Activated CD8-positive, alpha-beta memory T cell treated with anti-CD3 and anti-CD28 coated beads for 1 hour (primary cell): ENCODE measurements at places on chromosomes 4 and X.

GRCh38 chr4:85419103-85419502 lies 55.8 kb upstream of the ARHGAP24 start:
- DNase-seq: no peak

DNA sequence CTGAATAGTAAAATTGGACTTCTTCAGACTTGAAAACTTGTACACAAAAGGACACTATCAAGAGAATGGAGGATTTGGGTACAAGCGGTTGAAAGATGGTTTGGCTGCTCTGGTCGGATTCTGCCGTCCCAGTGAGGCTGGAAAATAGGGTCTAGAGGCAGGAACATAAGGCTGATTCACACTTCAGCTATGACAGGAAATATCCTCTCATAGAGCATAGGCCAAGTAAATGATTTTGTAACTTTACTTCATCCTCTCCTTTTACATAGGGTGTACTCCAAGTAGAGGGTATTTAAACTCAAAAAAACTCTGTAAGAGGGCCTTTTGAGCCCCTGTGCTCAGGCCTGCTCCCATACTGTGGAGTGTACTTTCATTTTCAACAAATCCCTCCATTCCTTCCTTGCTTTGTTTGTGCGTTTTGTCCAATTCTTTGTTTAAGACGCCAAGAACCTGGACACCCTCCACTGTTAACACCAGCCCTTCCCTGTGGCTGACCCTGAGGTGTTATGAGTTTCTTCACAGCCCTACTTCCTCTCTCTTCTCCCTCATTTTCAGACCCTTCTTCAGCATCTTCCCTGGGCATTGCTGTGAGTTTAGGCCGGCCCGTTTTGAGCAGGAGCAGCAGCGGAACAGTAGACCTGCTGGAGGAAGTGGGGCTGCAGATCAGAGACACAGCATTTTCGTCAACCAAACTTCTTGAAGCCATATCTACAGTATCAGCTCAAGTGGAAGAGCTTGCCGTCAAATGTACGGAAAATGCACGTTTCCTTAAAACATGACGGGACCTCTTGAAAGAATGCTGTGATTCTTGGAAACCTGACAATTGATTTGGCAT lies 7.2 kb downstream of the PGAM4 start:
- DNase-seq: no peak

- DNase-seq: no peak
These were observed 60.6 kb downstream of the LIMCH1 start for GRCh38 chr4:41598580-41598979.

- DNase-seq: no peak
These were observed 454.7 kb downstream of the IL15 start for GRCh38 chr4:142091085-142091513.

GRCh38 chr4:180932370-180933001 lies 1310.7 kb upstream of the TENM3 start:
- DNase-seq: no peak

- no peak for DNase-seq
These were observed 85.9 kb downstream of the REPS2 start for GRCh38 chrX:17032351-17032750.

- DNase-seq: no peak
These were observed 924 bp downstream of the EPHA5 start for GRCh38 chr4:65669111-65670019.

DNA sequence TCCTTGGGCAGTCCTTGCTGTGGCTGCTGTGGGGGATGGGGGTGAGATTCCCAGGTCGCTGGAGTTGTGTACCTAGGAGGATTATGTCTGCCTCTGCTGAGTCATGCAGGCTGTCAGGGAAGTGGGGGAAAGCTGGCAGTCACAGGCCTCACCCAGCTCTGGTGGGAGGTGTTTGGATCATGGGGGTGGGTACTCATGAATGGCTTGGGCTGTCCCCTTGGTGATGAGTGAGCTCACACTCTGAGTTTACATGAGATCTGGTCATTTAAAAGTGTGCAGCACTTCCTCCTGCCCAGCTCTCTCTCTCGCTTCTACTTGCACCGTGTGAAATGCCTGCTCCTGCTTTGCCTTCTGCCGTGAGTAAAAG lies 24.6 kb upstream of the PDLIM3 start:
- no peak for DNase-seq

GRCh38 chrX:51851507-51852085 lies 41.8 kb upstream of the MAGED1 start:
- no peak for DNase-seq

DNA sequence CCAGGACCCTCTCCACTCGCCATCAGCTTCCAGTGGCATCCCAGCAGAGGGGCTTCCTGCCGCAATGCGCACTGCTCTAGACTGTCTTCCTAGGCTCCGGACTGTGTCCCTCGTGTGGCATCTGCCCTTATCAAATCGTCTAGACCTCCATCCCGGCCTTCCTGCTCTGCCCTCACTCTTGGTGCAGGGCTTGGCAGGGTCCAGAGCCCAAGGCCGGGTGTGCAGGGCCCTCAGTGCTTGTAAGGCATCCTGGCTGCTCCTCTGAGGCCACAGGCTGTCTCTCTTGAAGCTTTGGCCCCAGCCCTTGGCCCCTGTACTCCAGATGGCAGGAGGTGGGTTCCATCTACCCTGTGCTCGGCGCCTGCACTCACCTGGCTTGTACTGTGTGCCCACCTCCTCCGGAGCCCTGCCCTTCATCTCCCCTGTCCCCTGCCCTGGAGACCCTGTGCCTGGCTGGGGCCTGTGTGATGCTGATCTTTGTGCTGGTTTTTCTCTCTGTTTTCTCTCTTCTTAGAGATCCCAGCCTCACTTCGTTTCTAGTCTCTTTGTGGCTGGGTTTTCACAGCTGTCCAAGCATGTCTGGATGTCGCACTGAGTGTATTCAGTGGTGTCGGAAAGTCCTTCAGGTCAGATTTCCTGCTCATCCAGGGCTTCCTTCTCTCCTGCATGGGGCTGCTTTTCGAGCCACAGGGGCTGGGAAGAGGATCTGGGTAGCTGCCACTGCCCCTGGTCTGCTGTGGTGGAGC lies 3.7 kb upstream of the TREX2 start:
- no peak for DNase-seq

GRCh38 chrX:72100824-72101351 lies 30.8 kb downstream of the RTL5 start:
- peak; percentile 39 for DNase-seq

GRCh38 chrX:105752338-105752956 lies 69.9 kb upstream of the NRK start:
- DNase-seq: no peak

DNA sequence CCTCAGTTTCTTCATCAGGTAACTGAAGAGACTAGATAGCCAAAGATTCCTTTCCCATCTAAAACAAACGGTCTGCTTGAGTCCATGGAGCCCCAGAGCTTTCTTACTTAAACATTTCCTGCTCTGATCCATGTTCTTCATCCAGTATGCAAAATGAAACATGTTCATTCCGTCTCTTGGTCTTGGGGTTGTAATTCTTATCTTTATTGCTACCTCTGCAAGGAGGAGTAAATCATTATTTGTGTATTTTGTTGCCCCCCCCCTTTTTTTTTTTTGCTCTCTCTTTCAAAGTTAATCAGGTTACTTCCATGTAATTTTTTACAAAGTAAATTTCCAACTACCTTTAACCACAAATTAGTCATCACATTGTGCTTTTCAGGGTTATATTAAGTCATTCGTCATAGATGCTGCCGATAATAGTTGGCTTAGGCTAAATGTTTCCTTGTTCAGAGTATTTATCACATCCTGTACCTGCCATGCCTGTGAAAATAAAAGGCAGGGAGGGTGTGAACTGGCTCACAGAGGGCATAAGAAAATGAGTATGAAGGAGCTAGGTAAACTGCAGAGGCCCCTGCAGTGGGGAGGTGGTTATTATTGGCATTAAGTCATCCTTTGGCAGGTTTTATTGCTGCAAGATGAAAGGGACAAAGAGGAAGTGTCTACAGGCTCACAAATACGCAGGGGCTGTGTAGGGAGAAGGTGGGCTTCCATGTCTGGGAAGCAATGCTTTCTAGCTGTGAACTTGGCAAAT lies 76.7 kb upstream of the HS3ST1 start:
- DNase-seq: no peak

DNA sequence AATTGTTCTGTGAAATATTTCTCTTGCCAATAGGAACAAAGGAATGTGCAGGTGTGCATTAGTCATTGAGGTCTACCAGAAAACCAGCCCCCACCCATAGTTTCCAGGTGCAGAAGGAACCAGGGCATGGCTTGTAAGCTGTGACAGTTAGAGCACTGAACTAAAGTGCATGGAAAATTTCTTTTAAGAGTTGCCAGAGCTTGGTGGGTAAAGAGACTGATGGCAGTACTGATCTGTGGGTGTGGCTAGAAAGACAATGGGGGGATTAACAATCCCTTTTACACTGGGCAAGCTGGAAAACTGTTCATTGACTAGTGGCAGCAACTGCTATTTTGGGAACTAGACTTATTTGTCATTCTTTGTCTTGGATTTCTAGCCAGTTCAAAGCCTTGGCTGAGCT lies 326.9 kb downstream of the PCDH19 start:
- DNase-seq: no peak

GRCh38 chr4:167541286-167541685 lies 307.0 kb upstream of the SPOCK3 start:
- no peak for DNase-seq

GRCh38 chr4:108620933-108621905 lies 843 bp downstream of the RPL34 start:
- DNase-seq: no peak

DNA sequence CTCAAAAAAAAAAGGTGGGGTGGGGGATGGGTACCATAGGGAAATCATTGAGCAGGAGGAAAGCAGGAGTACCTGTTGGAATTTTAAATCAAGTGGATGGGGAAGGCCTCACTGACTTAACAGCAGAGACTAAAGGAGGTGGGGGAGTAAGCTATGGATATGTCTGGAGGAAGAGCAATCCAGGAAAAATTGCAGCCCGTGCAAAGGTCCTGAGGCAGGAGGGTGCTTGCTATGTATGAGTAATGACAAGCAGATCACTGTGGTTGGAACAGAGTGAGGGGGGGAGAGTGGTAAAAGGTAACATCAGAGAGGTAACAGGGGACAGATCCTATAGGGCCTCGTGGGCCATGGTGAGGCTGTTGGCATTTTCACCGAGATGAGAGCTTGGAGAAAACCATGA lies 4.1 kb downstream of the FTSJ1 start:
- no peak for DNase-seq

- no peak for DNase-seq
These were observed 14.8 kb upstream of the TBC1D14 start for GRCh38 chr4:6894528-6895498.

- no peak for DNase-seq
These were observed 5.6 kb downstream of the MSANTD1 start for GRCh38 chr4:3254302-3255131.

- DNase-seq: no peak
These were observed 52.7 kb downstream of the TMEM164 start for GRCh38 chrX:110055616-110056015.

DNA sequence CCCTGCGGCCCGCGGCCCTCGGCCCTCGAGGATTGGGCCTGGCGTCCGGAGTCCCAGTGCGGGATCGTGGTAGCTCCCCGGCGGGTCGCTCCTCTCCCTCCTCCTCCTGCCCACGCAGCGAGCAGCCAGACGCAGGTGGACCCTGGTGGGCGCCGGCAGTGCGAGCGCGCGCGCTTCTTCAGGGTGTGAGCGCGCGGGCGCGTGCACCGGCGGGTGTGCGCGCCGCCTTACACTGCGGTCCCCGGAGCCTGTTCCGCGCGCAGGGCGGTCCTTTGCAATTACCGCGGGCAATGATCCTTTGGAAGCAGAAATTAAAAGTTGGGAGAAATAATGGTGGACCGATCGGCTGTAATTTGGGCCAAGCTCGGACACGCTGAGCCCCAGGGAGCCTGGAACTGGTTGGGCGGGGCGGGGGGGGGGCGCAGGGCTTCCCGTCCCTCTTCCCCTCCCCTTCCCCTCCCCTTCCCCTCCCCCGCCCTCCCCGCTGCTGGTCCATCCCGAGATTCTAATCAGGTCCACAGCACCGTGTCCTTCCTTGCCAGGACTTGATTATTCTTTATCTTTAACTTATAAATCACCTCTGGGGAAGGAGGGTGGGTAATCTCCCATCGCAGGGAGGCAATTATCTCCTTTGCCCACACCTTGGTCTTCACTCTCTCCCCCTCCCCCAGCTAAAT lies 1.6 kb upstream of the NKX1-1 start:
- DNase-seq: no peak

GRCh38 chrX:69131886-69132285 lies 33.4 kb downstream of the PJA1 start:
- no peak for DNase-seq

DNA sequence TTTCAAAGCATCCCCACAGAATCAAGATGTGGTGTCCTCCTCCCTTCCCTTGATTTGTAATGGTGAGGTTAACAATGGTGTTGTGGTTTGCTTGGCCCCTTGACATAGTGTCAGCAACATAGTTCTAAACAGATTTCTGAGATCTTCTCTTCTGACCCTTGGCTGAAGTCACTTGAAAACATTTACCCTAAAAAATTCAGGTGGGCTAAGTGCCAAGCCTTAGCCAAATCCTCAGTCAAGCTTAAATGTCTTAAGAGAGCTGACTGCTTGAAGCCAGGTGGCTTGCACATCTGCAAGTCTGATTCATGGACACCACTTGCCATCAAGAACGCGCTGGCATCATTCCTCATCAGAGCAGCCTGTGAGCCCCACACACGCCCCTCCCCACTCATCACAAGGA lies 173.2 kb downstream of the MGST2 start:
- DNase-seq: no peak

DNA sequence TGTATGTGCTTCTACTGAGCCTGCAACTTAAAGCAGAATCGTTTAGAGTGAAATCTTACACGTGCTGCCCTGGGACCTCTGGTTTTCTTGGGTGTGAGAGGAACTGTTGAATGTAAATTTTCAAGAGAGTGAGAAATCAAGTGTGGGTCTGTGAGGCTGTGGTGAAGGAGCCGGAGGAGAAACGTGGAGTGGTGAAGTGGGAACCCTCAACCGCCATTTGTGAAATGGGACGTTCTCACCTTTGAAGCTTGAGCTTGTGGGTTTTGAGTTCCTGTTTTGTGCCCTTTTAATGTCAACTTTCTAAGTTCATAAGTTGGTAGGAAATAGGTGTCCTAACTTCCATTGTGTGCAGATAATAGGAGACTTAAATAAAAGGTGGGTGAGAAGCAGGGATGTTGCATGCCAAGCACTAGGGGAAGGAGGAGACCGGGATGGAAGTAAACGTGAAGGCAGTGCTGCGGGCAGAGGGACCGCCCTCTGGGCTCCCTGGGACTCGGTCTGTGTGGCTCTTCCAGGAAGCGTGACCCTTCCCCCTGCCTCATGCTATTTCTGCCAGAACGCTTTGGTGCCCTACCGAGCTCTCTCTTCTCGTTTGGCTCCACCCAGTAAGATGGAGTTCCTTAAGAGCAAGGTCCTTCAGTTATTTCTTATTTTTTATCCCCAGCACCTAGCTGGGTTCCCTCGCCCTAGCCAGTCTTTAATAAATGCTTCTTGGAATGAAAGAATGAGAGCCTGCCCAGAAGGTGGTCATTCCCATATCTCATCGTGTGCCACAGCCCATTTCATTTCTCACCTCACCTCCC lies 56.0 kb downstream of the TMEM131L start:
- peak; percentile 23 for DNase-seq

DNA sequence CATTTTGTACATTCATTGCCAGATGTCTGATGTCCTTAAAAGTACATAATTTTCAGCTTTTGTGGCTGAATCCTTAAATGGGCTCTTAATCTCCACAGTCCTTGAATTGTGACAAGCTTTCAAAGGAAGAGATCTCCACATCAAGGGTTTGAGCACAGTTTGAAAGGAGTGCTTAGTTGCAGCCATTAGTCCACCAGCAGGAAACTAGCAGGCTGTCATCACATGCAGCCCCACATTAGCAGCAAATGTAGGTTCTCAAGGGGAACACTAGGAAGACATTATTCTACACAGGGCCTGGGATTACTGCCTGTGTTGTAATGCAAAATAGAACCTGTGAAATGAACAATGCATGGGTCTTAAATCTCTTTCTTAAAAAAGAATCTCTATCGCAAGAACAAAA lies 173.2 kb downstream of the CBLL2 start:
- no peak for DNase-seq

- no peak for DNase-seq
These were observed 96.4 kb downstream of the CHIC2 start for GRCh38 chr4:53967986-53968385.
